K562 (cell line): ENCODE measurements at places on chromosomes 7 and 10.

DNA sequence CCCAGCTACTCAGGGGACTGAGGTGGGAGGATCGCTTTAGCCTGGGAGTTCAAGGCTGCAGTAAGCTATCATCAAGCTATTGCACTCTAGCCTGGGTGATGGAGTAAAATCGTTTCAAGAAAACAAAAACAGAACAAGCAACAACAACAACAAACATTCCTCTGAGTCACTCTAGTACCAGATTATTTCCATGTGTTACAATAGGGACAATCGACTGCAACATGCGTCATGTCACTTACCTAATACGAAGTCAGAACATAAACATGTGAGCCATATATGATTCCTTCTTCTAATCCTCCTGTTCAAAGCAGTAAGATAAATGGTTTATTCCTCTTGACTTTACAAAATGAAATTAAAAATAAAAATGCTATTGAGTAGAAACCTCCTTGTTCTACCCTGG is 57.3 kb downstream of the ZNF438 start:
- no peaks in the 10 kb centered on the region for H3K36me3 ChIP-seq
- no peak for DNase-seq
- H3K4me1 ChIP-seq: no peaks in the 10 kb centered on the region
- H3K4me3 ChIP-seq: no peak overlapping the region
- H3K27ac ChIP-seq: no peak overlapping the region

GRCh38 chr7:44403775-44404174 is 78.4 kb upstream of the CAMK2B start:
- H3K4me3 ChIP-seq: no peak overlapping the region
- no peaks in the 10 kb centered on the region for H3K4me1 ChIP-seq
- H3K27ac ChIP-seq: no peak overlapping the region

- H3K4me3 ChIP-seq: no peak overlapping the region
- peaks cover 30% of the 10 kb centered on the region; the same call in 2 of the 3 replicates for H3K36me3 ChIP-seq
- H3K4me1 ChIP-seq: peaks cover 41% of the 10 kb centered on the region
Measured at GRCh38 chr10:124688386-124688785, 55.8 kb downstream of the FAM53B start.

- H3K4me3 ChIP-seq: no peak overlapping the region
- H3K4me1 ChIP-seq: peaks cover 19% of the 10 kb centered on the region
- H3K27ac ChIP-seq: no peak overlapping the region
Measured at GRCh38 chr10:117214401-117214800, 17.1 kb downstream of the KCNK18 start.

GRCh38 chr10:122126763-122127659 is 138.0 kb downstream of the TACC2 start:
- H3K36me3 ChIP-seq: no peaks in the 10 kb centered on the region
- H3K27ac ChIP-seq: no peak overlapping the region
- no peak for DNase-seq
- H3K4me1 ChIP-seq: no peaks in the 10 kb centered on the region

- H3K27me3 ChIP-seq: peaks cover 18% of the 10 kb centered on the region
- no peak overlapping the region for H3K4me3 ChIP-seq
- no peaks in the 10 kb centered on the region for H3K36me3 ChIP-seq
- H3K4me1 ChIP-seq: no peaks in the 10 kb centered on the region
- DNase-seq: no peak
Measured at GRCh38 chr7:39910108-39910869, 39.8 kb upstream of the CDK13 start.

DNA sequence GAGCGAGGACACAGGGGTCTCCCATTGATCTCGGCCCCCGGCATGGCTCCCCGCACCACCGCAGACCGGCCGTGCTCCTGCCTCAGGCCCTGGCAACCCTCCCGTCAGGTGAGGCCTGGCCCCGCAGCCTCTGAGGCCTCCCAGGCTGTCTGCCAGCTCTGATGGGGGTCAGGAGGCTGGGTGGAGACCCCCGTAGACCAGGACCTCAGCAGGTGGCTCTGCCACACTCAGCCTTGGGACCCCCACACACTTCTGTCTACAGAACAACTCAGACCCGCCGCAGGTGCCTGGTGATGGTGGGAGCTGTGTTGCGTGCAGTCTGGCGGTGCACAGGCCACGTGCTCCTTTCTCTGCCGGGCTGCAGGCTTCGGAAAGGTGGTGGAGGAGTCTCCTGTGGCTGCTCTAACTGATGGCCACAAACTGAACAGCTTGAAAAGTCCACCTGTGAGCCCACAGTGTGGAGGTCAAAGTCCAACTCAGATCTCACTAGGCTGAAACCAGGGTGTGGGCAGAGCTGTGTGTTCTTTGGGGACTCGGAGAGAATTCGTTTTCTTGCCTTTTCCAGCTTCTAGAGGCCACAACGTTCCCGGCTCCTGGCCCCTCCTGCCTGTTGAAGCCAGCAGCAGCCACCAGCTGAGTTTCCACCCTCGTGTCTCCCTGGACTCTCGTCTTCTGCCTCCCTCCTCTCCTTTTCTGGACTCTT is 62.5 kb downstream of the PWWP2B start:
- H3K36me3 ChIP-seq: no peaks in the 10 kb centered on the region
- no peak overlapping the region for H3K4me3 ChIP-seq
- H3K27ac ChIP-seq: no peak overlapping the region
- DNase-seq: no peak
- peaks cover 68% of the 10 kb centered on the region for H3K4me1 ChIP-seq
- H3K27me3 ChIP-seq: no peaks in the 10 kb centered on the region

DNA sequence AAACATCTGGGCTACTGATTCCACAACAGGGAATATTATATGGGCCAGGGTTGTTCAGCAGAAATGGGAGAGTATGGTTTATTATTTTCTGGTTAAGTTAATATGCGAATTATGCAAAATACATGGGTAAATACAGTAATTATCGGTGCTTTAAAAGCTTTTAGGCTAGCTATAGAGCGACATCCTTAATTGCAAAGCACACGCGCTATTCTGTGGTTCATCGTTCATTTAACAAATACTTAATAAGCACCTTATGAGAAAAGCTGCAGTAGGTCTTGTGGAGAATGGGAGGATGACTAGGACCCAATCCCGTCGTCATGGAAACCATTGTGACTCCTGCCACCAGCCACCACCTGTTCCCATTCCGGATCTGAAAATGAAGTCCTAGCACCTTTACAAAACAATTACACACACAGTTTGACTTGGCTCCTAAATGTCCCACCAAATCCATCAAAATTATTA is 623 bp upstream of the CEP41 start:
- H3K4me3 ChIP-seq: peak overlapping the region; percentile 44; the same call in 1 of the 2 replicates
- H3K27ac ChIP-seq: peak overlapping the region; percentile 35
- no peaks in the 10 kb centered on the region for H3K36me3 ChIP-seq

GRCh38 chr10:34584164-34584563 is 230.9 kb downstream of the PARD3 start:
- no peak overlapping the region for H3K27ac ChIP-seq
- H3K4me1 ChIP-seq: no peaks in the 10 kb centered on the region
- no peaks in the 10 kb centered on the region; the same call in 1 of the 2 replicates for H3K27me3 ChIP-seq
- no peak overlapping the region for H3K4me3 ChIP-seq
- no peaks in the 10 kb centered on the region for H3K36me3 ChIP-seq

DNA sequence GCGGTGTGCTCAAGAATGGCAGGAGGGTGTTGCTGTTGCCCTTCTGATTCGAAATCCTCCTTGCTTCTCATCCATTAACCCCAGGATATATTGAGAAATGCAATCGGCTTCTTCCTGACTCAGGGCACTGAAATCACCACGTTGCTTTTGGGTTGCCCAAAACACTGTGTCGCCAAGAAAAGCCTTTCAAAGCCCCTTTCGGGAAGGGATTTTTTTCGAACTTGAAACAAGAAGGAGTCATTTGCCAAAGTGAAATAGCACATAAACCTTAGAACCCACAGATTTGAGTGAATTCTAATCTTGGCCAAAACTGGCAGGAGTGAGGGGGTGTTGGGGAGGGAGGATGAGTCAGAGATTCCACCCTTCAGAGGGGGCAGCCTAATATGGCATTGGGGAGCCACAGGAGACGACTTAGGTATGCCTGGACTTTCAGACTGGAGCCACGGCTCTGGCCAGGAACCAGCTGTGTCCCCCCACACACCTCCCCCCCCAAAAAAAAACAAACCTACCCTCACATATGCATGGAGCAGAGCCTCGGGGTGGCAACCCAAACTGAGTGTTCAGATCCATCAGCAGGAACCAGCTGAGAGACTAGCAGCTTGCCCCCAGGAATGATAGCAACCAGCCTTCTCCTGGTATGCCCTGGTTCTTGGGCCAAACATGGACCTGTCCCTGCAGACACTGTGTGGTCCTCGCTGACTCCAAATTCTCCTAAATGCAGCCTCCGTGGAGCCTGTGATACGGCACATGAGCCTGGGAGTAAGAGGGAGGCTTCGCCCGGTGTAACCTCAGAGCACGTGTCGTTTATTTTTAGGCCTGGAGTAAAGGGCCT is 138.4 kb downstream of the FGFR2 start:
- H3K27me3 ChIP-seq: no peaks in the 10 kb centered on the region
- no peak overlapping the region for H3K27ac ChIP-seq
- H3K4me3 ChIP-seq: no peak overlapping the region
- no peaks in the 10 kb centered on the region for H3K4me1 ChIP-seq
- no peak for DNase-seq
- H3K36me3 ChIP-seq: no peaks in the 10 kb centered on the region

DNA sequence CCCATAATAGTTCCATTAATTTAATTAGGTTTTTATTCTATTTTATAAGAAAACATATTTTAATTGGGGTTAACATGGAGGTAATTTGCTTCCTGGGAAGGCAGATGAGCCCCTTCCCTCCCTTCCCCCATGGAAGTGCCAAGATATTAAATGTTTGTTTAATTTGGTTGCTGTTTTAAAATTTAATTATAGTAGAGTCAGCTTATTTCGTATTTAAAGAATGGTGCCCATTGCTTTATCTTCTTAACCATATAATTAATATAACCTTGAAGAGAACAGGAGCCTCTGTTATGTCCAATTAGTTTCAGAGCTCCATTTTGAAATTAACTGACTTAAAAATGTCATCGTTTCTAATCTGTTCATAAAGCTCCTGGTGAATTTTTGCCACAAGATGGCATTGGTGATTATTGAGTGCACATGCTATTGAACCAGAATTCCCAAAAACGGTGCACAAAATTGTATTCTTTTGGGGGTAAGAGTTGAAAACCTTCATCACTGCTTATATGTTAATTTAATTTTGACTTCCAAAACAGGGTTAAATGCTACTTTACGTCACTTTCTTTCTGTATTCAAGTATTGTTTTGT is 26.0 kb downstream of the KLHDC10 start:
- H3K27ac ChIP-seq: peak overlapping the region; percentile 5; the same call in 1 of the 3 replicates
- no peaks in the 10 kb centered on the region; the same call in none of the 2 replicates for H3K4me1 ChIP-seq
- DNase-seq: peak; percentile 39

DNA sequence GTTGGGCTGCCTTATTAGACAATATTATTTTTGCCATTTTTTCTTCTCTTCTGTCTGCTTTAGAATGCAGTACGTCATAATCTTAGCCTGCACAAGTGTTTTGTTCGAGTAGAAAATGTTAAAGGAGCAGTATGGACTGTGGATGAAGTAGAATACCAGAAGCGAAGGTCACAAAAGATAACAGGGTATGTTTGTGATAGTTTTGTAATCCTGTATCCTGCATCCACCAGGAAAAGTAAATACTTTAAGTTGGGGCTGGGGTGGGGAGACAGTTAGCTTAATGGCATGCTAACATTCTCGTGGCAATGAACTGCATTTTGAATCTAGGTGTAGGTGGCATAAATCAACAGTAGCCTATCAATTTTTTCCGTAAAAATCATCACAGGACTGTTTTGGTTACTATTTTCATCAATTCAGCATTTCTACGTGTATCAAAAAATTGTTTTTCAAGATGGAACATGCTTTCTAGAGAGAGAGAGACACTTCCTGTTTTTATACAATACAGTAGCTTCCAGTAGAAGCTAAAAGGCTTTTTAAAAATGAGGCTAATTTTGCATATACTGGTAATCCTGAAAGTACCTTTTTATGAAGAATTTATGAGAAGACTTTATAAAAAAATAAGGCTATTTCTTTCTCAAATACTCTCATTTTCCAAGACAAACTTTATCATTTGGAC is 247.5 kb downstream of the FOXP2 start:
- H3K27ac ChIP-seq: no peak overlapping the region
- no peaks in the 10 kb centered on the region for H3K27me3 ChIP-seq
- DNase-seq: no peak
- H3K4me1 ChIP-seq: no peaks in the 10 kb centered on the region
